ENCODE measurements at places on chromosomes 7 and 10.

DNA sequence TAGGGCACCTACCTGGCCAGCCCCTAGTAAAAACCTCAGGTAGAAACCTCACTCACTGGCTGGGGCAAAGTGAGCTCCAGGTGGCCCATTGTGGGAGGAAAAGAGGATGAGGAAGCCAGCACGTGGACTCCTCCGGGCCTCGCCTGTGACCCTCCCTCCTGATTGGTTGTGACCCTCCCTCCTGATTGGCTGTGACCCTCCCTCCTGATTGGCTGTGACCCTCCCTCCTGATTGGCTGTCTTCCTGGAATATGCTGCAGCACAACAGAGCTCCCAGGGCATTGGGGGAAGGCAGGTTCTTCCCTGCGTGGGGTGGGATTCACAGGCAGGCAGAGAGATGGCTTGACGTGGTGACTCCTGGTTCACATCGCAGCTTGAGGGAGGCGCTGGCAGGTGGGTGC, 343.0 kb downstream of the GLRX3 start:
- H3K27me3 ChIP-seq, result no peaks in the 10 kb centered on the region
- no peak overlapping the region for H3K27ac ChIP-seq
- no peaks in the 10 kb centered on the region for H3K4me1 ChIP-seq
- DNase-seq, result no peak
- H3K4me3 ChIP-seq, result no peak overlapping the region

DNA sequence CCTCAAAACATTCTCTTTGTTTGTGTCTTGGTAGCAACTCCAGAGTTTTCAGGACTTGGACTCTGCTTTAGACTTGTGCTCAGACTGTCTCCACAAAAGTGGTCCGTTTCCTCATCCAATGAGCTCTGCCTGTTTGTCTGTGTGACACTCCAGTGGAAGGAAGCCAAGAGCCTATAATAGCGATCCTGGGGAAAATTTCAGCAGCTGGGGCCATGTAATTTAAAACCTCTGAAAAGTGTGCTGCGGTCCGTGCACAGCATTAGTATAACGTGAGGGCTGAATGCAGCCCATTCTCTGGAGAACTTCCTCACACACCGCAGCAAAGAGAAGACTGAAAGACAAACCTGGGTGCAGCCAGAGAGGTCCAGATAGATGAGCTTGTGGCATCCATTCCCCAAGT, at the start of gene LRRC17:
Gene LRRC17 (plus strand): TSS at position 259 of the 400 bp plus-strand sequence. CDS start 20,914 bp downstream, outside the sequence.
- H3K4me1 ChIP-seq, result no peaks in the 10 kb centered on the region
- H3K27ac ChIP-seq, result no peak within 1 kb of the TSS
- H3K27me3 ChIP-seq, result no peaks in the 10 kb centered on the region
- DNase-seq, result no peak
- no peak within 1 kb of the TSS for H3K4me3 ChIP-seq
- no peaks in the 10 kb centered on the region for H3K36me3 ChIP-seq

DNA sequence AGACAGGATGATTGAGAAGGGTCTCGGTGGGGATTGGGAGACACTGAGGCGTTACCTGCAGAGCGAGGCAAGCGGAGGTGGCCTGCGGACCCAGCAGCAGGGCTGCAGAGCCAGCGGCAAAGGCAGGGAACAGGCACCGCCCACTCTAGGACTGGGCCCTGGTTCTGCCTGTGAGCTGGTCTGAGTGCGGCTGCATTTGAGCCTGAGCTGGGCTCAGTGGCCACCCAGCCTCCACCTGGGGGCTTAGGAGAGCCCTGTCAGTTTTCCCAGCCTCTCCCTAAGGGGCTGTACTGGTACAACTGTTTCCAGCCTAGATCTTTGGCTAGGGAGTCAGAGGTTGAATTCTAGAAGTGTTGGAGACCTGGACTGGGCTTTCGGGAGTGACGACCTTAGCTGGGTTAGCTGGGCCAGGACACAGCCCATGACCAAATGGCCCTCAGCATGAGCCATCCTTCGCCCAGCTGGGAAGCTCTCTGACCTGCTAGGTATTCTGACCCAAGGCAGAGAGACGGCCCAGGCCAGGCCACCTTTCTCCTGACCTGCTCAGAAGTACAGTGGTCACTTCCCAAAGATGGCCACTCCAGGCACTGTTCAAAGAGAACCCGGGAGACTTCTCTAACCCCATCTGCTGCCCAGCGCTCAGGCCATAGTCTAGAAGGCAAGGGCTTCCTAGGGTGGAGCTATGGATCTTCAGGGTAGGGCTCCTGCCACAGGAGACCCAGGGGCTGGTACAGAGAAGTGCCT, 64.9 kb downstream of the PAX2 start:
- no peak for DNase-seq
- H3K36me3 ChIP-seq, result no peaks in the 10 kb centered on the region
- H3K4me1 ChIP-seq, result no peaks in the 10 kb centered on the region
- H3K27ac ChIP-seq, result no peak overlapping the region
- no peak overlapping the region for H3K4me3 ChIP-seq
- peaks cover 41% of the 10 kb centered on the region for H3K27me3 ChIP-seq

DNA sequence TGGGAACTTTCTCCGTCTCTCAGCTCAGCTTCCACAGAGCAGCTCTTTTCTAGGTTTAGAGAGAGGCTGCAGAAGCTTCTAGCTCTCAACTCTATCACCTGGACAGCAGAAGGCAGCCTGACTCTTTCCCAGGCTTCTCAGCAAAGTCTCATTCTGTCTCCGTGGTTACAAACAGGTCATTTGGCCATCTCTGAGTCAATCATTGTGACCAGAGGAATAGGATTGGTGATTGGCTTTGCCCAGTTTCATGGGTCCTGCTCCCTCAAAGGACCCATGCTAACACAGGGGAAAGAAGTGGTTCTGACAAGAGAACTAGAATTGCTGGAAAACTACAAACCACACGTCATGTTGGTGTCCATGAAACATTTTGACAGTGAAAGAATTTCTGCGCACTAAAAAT, 43.6 kb downstream of the PRR15 start:
- no peak overlapping the region for H3K4me3 ChIP-seq
- H3K36me3 ChIP-seq, result no peaks in the 10 kb centered on the region
- no peak overlapping the region for H3K27ac ChIP-seq
- H3K27me3 ChIP-seq, result no peaks in the 10 kb centered on the region
- no peaks in the 10 kb centered on the region for H3K4me1 ChIP-seq

Data from activated T-helper 1 cell treated with anti-CD3 and anti-CD28 coated beads, Interleukin-12 subunit alpha, Interleukin-12 subunit beta, Interleukin-2, Interleukin-4 antibody, amounts not matched to agents 30 ng/mL and 10 ng/mL and 1 ng/mL, durations not matched to agents 14 hours and 24 hours and 36 hours (primary cell).